Brain pericyte (primary cell): ENCODE measurements at places on chromosomes 7 and 10.

DNA sequence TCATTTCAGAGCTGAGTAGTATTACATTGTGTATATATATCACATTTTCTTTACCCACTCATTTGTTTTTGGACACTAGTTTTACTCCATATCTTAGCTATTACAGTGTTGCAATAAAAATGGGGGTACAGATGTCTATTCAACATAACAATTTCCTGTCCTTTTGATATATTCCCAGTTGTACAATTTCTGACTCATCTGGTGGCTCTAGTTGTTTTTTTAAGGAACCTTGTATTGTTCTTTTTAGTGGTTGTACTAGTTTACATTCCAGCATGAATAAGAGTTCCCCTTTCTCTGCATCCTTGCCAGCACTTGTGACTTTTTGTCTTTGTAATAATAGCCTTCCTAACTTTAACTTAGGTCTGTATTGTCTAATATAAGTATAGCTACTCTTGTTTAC, 739.9 kb downstream of the XPNPEP1 start:
- no peak for DNase-seq

DNA sequence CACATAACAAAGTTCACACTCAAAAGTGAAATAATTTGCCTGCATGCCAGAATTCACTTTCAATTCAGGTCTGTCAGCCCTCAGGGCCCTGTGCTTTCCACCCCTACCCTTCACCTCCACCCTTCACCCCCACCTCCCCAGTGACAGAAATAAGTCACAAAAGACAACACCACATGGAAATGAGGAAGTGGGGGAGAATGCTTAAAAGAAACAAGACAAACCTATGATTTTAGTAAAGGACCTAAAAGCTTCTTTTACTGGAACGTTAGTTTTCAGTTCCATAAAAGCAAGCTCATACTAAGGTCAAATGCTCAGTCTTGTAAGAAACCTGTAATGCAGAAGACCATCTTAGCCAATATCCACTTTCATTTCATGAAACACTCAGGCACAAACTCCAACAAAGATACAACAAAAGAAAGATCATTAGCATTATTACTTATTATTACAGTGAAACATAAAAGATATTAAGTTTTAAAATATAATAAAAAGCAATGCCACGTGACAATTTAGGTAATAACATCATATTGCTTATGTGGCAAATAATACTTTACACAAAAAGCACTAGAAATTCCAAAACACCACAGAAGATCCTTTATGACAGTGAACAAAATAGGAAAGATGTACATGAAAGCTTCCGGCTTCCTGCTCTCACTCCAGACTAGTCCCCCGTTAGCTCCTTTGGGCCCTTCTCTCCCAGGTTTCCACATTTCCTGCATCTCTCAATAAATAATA, 112.1 kb downstream of the LMBR1 start:
- DNase-seq = no peak

DNA sequence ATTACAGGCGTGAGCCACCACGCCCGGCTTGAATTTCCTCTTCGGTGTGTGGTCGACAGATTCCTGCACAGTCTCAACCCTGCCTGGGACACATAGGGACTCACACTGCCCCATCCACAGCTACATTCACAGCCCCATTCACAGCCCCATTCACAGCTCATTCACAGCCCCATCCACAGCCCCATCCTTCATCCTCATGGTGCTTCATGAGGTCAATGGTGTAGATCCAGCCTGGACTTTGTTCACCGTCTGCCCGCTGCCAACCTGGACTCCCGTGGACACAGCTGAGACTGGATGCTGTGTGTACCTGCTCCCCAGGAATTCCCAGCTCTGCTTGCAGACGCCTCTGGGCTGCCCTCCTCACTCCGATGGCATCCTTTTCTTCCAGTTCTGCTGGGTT, 5.2 kb downstream of the IDI2 start:
- no peak for DNase-seq

GRCh38 chr10:31515819-31516402, 196.9 kb downstream of the ZEB1 start:
- no peak for DNase-seq

- DNase-seq = no peak
Measured at GRCh38 chr7:46145412-46145811, 224.3 kb upstream of the IGFBP3 start.

DNA sequence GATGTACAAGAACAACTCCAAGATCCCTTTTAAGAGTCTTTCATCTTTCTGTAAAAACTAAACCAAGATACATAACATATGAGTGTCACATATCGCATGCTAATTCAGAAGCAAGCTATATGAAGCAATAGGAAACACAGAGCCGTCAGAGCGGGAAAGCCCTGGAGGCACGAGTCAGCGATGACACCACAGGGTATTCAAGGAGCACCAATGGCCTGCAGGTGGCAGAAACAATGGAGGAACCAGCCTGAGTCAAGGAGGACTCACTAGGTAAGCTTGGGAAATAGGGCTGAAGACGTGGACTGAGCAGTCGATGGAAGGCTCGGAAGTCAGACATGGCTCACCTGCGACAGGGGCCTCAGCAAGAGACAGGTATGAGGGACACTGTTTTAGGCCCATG, 214.4 kb downstream of the FAM107B start:
- no peak for DNase-seq

- no peak for DNase-seq
Measured at GRCh38 chr10:71625445-71626175, 94.0 kb downstream of the C10orf105 start.

GRCh38 chr7:43325595-43325994, 213.1 kb downstream of the HECW1 start:
- no peak for DNase-seq

DNA sequence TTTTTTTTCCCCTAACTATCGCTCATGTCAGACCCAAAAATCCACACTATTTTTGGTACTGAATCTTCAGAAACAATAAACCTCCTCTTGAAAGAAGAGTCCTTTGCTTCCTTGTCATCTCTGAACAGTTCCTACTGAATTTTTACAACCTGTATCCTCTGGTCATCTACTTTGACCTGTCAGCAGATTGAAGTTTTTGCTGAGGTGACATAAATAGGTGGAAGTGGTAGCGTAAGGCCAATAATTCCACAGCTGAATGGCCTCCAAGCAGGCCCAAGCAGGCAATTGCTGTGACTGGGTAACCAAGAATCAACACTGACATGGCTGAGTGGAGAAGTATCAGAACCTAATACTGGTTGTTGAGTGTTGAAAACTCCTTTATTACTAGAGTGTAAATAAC, 117.4 kb upstream of the MAGI2 start:
- DNase-seq = no peak

DNA sequence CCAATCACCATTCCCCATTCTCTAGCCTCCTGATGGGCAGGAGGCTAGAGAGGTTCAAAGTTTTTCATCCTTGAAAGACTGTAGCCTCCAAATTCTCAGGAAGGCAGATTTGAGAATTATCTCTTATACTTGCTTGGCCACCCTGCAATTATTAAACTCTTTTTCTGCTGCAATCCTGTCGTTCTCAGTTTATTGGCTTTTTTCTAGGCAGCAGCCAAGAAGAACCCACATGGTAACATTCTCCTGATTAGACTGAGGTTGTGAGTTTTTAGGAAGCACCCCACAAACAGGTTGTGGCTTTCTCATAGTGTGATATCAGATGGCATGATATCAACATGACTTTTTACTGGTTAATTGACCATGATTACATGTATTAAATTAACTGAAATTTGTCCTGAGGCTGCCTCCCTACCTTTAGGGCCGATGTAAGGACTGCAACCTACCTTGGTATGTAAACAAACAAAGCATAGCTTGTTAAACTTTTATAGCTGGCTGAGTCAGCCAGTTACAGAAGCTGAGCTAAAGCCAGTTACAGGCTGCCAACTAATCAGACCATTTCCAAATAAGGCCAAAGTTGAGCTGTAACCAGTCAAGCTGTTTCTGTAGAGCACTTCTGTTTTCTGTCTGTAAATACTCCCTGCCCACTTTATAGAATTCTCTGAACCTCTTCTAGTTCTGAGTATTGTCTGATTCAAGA, 3.2 kb upstream of the ZNF248 start:
- no peak for DNase-seq

- peak; percentile 11 for DNase-seq
Measured at GRCh38 chr10:4704034-4704545, 121.9 kb upstream of the AKR1E2 start.

DNA sequence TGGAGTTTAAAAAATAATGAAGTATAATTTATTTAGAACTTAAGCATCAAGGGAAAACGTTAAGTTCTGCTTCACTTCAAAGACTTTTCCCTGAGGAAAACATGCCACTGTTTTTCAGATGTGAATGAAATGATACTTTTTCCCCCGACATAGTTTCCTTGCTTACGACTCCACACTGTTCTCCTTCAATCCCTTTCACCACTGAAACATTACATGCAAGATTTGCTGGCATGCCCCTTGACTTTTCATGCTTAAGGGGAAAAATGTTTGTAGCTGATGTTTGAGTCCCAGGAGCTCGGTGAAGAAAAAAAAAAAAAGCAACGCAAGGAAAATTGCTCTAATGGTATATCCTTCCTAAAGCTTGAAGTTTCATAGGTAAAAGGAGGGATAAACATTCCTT, 10.0 kb downstream of the GLI3 start:
- no peak for DNase-seq

- no peak for DNase-seq
Measured at GRCh38 chr10:71299071-71299785, 19.8 kb upstream of the SLC29A3 start.

- no peak for DNase-seq
Measured at GRCh38 chr10:89591796-89592271, 53.2 kb downstream of the PANK1 start.

DNA sequence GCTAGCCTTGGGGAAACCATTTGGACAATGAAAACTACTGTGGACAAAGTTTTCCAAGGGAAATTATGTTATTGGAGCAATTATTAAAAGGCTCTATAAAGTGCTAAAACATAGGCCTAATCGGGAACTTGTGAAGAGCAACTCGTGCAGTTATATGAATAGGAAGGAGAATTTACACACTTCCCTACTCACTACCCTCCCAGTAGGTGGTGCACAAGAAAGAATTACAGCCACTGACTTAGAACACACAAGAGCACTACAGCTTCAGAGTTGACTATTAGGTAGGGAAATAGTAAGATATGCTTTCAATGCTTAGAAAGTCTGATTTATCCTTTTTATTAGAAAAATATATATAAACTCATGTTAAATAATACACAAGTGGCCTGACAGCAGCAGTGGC, 47.2 kb downstream of the GSAP start:
- no peak for DNase-seq

GRCh38 chr10:94963901-94964300, 25.4 kb downstream of the CYP2C9 start:
- no peak for DNase-seq

- DNase-seq = no peak
Measured at GRCh38 chr10:110458266-110458920, 39.3 kb upstream of the DUSP5 start.

GRCh38 chr7:11457419-11457818, 374.6 kb downstream of the THSD7A start:
- no peak for DNase-seq

GRCh38 chr10:124251317-124252065, 158.1 kb upstream of the CHST15 start:
- no peak for DNase-seq

- no peak for DNase-seq
Measured at GRCh38 chr10:71263376-71263775, 51.0 kb downstream of the UNC5B start.

DNA sequence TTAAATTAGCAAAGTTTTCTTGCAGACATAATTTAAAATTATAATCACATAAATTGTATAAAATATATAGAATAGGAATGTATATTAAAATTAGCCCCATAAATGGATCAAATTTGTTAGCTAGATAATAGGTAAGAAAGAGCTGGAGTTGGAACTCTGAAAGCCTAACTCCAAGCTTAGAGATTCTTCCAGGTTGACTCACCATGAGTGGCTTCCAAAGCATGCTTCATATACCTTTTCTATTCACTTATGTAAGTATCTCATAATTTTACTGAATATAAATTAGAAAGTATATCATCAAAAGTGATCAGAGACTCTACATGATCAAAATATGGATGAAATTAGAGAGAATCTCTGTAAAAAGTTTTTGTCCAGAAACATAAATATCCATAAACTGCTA, 320.7 kb upstream of the MAGI2 start:
- no peak for DNase-seq

DNA sequence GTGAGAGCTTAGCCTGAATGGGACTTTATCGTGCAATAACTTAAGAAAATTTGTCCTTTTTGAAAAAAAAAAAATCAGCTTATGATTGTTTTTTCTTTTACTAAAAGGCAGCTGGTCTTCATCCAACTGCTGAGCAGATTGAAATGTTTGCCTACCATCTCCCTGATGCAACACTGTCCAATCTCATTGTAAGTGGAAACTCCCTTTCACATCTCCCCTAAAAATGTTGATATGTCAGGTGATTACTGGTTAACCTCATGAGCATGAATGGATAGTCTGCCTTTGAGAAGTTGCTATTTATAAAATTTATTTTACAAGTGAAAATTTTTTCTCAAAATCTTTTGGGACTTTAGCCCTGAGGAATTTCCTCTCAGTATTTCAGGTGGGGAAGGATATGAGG, 17.8 kb upstream of the HKDC1 start:
- no peak for DNase-seq

DNA sequence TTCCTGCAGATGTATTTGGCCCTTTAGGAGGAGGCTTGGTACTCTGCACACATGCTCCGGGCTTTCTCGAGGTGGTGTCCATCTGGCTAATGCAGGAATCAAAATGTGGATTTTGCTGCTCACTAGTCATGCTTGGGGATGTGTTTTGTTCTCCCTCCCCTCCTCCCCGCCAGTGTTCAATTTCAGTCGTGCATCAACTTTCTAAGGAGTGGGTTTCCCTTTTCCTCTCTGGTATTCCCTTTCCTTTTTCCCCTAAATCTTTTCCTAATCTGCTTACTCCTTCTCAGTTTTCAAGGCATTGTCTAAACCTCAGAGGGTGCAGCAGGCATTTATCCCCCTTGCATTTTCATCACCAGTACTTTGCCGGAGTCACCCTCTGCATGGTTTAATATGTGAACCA, 201.8 kb downstream of the CCDC3 start:
- DNase-seq = no peak
